ENCODE measurements at places on chromosomes 3 and 15. TPM values are rescaled to one million over a fixed set of nuclear protein-coding genes. Genes with fewer than 3 reads are reported as not detected.

DNA sequence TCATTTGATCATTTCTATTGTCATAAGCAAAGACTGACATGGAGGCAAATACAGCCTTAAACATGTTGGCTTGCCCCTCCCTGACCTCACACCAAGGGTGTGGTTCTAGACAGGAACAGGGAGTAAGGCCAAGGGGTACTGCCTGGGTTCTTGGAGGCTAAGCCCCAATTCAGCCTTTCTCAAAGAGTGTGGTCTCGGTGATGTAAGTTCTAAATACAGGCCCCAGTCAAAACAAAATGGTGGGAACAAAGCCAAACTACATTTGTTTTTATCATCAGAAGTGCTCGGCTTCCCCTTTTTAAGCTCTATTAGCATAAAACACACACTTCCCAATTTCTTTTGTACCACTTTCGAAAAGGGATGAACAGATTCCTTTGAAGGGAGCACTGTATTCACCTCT lies 129.5 kb downstream of the ATP8B4 start:
- no peak for DNase-seq

GRCh38 chr3:15805756-15806266 lies 8.0 kb upstream of the ANKRD28 start:
- no peak for DNase-seq

GRCh38 chr15:68431037-68431791 lies 749 bp downstream of the ITGA11 start:
- peak; percentile 64 for DNase-seq

GRCh38 chr3:54713455-54713854 lies 214.4 kb downstream of the LRTM1 start:
- no peak for DNase-seq

DNA sequence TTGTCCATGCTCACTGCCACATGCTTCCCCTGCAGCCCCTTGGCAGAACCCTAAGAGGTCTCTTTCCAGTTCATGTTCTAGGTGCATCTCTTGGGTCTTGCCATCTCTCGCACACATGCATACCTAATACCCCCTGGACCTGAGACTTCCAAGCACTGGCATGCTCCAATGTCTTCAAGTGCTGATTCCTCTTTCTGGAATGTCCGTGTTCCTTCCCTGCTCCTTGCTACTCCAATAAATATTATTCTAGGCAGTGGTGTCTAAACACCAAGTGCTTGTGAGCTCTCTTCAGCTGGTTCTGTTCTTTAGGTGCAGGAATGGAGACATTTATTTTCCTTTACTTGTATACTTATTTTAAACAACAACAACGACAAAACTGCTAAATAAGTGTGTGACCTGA lies 370.1 kb downstream of the LPP start:
- DNase-seq: no peak

DNA sequence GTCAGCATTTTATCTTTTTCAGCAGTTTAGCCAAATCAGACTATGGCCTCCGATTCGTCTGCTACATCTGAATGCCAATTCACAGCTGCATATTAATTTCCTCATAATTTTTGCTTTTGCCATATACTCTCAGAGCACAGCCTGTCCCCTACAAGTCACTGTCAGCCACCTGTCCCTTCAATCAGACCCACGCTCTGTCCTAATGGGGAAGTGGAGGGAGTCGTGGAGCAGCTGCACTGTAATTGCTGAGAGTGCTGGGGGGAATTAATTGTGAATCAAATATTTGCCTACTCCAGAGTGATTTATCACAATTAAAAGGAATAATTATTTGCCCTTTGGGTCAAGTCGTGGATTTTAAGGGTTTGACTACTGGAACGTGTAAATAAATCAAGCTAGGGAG lies 75.5 kb downstream of the EBLN2 start:
- DNase-seq: no peak

DNA sequence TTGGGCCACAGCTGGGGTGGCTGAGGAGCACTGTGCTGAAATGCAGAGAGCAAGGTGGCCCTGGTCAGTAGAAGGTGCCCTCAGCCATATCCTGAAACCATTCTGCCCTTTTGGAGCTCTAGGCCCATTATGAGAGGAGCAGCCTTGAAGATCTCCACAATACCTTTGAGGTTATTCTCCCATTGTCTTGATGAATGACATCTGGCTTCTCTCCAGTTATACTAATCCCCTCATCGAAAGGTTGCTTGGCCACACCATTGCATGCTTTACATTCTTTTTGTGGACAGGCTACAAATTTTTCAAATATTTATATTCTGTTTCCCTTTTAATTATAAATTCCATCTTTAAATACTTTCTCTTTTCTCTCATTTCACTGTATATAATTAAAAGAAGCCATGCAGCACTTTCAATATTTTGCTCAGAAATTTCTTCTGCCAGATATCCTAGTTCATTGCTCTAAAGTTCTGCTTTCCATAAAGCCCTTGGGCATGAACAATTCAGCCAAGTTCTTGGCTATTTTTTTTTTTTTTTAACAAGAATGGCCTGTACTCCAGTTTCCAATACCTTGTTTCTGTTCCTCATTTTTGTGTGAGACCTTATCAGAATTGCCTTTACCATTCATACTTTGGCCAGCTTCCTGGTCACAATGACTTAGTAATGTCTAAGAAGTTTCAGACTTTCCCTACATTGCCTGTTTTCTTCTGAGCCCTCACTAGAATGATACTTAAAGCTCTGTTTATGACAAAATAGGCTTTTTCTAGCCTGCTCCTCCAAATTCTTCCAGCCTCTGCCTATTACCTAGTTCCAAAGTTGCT lies 138.9 kb upstream of the SGO1 start:
- no peak for DNase-seq

CCR9 gene
- total RNA-seq: not detected

SKOR1 gene
- 0.13 TPM for total RNA-seq

POPDC2 gene
- total RNA-seq: 598 TPM

- DNase-seq: no peak
These were observed 40.9 kb downstream of the NR1D2 start for GRCh38 chr3:23985747-23986544.

C3orf33 gene
- total RNA-seq: 6.3 TPM

BNC1 gene
- total RNA-seq: 0.53 TPM

GRCh38 chr15:67462875-67463274 lies 58.1 kb upstream of the C15orf61 start:
- no peak for DNase-seq

CCDC191 gene
- total RNA-seq: 1.3 TPM

SMAD6 gene
- 21.2 TPM for total RNA-seq

GRCh38 chr3:184300378-184300720 lies 1.3 kb downstream of the PSMD2 start:
- no peak for DNase-seq

SLC6A11 gene
- not detected for total RNA-seq

WDR73 gene
- total RNA-seq: 11.2 TPM

DNA sequence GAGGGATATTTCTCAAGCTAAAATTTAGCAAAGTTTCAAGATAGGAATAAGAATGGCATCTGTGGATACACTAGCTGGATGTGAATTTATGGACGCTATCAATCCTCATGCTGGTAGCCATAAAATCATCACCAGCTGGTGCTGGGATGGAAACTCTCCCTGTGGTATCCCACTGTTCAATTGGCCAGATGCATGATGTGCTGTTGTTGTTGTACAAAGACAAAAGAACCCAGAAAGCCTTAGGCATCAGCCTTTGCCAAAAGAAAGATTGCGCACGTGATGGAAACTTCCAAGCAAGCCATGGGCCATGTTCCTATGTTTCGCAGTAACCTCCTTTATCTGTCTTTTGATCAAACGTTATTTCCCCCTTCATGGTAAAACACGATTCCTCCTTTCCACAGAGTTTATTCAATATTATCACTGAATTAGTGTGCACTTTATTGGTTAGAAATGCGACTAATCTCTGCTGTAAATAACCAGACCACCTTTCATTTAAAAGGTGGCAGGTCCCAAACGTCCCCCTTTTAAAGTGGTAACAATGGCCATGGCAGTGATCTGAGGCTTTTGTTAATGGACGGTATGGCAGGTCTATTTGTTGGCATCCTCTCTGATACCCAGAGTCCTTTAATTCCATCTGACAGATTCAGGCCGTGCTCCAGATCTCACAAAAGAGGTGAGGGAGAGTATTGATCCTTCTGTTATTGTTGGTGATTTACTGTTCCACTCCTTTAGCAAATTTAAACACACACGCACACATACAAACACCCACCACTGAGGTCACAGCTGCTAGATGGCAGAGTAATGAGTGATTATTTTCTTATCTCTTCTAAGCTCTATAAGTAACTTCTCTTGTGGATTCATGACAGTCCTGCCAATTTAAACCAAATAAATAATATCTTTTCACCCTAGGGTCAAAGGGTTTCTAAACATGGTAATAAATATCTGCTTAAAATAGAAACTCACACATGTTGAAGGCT lies 291.2 kb upstream of the KCNMB2 start:
- DNase-seq: no peak

DNA sequence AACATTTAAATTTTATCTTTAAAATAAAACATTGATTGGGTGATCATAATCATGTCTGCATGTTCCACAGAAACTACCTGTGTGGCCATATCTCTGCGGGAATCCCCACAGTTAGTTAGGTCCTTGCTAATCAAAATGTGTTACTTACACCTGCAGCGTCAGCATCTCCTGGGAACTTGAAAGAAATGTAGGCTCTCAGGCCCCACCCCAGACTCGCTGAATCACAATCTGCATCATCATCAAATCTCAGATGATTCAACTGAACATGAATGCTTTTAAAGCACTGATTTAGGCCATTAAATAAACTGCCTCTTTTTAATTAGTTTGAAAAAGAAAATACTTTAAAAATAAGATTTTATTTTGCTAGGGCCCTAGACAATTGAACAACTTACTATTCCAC lies 577.8 kb downstream of the PYDC2 start:
- DNase-seq: no peak

ACP3 gene
- not detected for total RNA-seq

GRCh38 chr3:157471064-157471463 lies 32.2 kb downstream of the VEPH1 start:
- no peak for DNase-seq

- DNase-seq: no peak
These were observed 346.6 kb downstream of the ZBTB20 start for GRCh38 chr3:114800272-114801031.

RPL22L1 gene
- 15.0 TPM for total RNA-seq

DNA sequence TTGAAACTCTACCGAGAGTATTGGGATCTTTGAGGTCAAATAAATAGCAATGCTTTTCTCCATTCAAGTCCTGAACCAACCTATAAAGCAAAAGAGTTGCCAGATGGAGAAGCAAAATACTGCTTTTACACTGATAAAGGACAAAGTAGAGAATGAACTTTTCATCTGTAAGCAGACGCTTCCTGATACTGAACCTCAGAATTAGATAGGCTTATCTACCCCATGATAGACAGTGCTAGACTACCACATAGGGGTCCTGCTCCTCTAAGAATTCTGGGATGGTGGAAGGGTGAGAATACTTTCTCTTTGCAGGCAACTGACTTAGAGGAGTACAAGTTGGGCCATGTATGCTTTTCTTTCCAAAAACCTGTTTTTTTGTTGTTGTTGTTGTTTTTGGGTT lies 9.5 kb downstream of the SAXO2 start:
- no peak for DNase-seq

ICE2 gene
- 23.2 TPM for total RNA-seq

GRCh38 chr3:31659246-31659645 lies 126.5 kb downstream of the STT3B start:
- DNase-seq: no peak

Measured in heart right ventricle (tissue), 16 donors.